ENCODE measurements at places on chromosomes 4 and X.

DNA sequence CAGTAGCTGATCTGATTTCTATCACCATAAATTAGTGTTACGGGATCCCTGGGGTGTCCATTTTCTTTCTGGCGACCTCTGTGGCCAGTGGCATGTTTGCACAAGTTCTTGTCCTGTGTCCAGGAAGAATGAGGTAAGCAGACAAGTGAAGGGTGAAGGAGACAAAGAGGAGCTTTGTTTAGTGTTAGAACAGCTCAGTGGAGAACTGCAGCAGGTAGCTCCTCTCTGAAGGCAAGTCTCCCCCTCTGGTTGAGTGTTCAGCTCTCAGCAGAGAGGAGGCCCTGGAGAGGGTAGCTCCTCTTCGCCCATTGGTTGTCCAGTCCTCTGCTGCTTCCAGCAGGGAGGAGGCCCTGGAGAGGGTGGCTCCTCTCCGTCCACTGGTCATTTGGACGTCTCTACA, 47.2 kb downstream of the DMP1 start:
- DNase-seq = no peak

DNA sequence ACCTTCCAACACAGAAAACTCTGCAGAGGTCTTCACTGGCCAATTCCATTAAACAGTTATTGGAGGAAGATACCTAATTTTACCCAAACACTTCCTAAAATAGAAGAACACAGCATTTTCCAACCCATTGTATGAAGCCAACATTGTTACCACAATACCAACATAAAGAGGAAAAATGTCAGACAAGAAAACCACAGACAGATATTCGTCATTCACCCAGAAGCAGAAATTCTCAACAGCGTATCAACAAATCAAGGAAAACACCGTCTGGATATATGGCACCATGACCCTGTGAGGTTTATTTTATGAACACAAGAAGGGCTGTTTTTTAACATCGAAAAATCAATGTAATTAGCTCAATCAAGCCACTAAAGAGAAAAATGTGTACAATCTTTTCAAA, 255.6 kb downstream of the ASMT start:
- no peak for DNase-seq

DNA sequence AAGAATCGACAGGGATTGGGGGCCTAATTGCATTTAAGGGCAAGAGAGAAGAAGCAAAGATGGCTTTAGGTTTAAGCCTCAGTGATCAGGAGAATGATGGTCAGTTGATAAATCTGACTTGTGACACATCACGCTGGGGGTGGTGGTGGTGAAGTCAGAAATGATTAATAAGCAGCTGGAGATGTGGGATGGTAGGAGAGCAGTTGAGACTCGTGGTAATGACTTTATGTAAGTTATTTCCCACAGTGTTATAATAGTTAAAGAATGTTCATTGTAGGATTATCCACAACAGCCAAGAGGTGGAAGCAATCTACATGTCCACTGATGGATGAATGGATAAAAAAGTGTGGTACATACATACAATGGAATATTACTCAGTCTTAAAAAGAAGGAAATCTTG, 178.9 kb upstream of the GPC4 start:
- DNase-seq = no peak

GRCh38 chrX:320126-320783, 1.7 kb upstream of the GTPBP6 start:
- DNase-seq = no peak

DNA sequence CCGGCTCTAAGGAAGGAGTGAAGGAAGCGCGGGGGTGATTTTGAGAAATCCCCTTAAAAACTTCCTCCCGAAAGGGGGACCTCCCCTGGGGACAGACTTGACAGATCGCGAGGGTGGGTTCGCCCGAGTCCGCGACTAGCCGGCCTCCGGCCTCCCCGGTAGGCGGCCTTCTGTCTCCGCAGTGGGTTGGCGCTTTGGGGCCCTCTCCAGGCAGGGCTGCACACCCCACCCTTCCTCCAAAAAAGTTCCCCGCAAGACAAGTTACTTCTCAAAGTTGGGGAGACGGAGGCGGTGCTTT, 24.8 kb downstream of the HOPX start:
- DNase-seq = no peak

DNA sequence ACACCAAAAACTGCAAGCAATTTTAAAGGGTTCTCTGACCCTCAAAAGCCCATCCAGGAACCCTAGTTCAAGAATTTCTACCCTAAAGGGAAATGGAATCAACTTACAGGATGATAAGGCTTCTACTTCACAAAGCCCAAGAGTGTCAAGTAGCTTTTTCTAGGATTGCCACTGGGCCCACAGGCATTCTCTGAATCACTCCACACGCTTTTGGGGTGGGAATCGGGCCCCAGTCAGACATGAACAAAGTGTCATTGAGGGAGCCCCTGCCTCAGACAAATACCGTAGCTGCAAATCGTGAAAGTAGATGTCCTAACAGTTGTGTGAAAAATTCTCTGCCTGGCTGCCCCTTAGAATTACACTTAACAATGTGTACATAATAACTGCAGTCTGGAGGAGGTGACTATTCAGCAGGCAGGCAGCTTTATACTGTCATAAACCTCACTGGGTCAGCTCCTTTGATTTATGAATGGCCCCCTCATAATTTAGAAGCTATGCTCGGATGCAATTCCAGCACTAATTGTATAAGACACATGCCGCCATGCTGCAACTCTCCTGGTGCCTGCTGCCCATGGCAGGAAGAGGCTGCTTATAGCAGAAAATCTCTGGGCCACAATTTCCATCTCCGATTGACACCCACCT, 36.7 kb downstream of the CHRDL1 start:
- no peak for DNase-seq

GRCh38 chr4:147683188-147683591, 773 bp downstream of the PRMT9 start:
- no peak for DNase-seq

- DNase-seq = no peak
Observed at GRCh38 chr4:79467246-79467932, 59.4 kb upstream of the GK2 start.

- DNase-seq = no peak
Observed at GRCh38 chr4:38831653-38832052, 25.0 kb downstream of the TLR6 start.

DNA sequence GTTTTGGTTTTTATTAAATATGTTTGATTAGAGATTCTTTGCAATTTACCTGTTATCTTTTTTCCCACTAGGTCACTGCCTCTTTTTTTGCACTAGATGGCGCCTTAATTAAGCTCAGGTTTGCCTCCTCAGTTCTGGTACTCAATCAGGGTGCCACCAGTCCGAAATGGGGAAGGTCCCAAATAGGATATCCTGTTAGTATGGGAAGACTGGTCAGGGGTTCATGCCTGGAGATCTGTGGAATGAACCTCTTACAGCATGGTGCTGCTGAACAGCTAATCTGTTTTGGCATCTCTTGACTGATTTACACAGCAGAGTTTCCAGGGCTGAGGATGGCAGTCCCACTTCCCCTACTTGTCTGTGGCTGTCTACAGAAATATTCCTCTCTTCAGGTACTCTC, 24.2 kb upstream of the VSIG1 start:
- no peak for DNase-seq

DNA sequence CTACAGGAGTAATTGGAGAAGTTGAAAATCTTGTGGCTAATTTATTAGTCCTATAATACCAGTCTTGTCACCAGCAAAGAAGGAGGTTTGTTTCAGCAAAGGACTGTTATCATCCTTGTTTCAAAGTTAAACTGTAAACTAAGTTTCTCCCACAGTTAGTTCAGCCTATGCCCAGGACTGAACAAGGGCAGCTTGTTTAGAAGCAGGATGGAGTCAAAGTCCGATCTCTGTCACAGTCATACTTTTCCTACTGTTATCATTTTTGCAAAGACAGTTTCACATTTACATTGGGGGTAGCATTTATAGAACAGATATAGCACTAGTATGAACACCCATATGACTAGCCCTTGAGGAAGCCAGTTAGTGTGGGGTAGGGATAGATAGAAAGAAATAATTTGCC, 46.4 kb downstream of the AKAP4 start:
- no peak for DNase-seq

GRCh38 chrX:79592259-79592658, 225.1 kb upstream of the ITM2A start:
- DNase-seq = no peak

GRCh38 chr4:48215977-48216376, 53.7 kb downstream of the TEC start:
- DNase-seq = no peak

DNA sequence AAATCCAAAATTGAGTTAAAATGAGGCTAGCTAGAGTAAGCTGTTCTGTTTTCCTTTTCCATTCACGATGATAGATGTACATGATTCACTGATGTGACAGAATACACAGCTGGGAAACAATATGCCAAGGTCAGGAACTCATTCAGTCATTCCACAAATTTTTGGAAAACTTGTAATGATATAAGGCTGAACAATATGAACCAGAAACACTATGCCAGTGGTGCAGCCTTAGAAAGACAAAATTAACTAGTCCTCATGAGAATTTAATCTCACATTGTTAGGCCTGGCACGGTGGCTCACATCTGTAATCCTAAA, 50.0 kb upstream of the NDST3 start:
- no peak for DNase-seq

DNA sequence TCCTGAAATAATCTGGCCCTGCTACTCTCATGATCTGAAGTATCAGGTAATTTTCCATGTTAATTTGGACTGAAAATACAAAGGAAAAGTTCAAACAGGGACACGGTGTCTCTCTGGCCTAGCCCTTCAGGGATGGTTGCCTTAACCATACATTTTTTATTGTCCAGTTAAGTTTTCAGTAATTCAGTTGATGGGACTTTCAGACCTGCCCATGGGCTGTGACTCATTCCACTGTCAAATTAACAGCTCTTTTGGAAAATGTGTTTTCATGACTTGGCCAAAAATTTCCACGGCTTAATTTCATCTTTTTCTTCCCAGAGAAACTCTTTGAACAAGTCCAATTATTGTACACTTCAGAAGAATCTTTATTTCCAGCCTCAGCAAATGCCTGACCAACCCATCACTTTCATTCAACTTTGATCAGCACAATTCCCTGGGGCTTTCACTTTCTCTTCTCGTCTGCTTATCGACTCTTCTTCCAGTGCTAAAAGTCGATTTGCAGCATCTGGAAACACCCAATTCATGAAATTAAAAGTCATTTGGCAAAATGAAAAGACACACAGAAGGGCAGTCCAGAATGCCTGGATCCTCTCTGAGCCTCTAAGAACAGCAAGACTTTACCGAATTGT, 293.9 kb downstream of the RAB28 start:
- DNase-seq = no peak

DNA sequence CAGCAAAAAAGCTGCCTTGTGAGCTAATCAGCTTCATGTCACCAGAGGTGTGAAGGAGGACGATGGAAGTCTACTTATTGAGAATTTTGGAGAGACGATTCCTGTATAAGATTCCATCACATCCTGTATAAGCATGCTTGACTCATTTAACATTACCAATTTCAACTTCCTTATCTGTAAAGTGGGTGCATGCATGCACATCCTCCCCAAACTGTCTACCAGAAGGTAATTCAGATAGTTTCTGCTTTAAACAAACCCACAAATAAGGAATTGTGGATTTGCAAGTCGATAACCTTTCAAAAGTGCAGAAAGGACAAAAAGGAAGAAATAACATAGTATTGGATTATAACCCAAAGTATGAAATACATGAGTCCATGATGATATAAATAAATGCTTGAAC, 31.1 kb downstream of the AKAP4 start:
- DNase-seq = no peak

DNA sequence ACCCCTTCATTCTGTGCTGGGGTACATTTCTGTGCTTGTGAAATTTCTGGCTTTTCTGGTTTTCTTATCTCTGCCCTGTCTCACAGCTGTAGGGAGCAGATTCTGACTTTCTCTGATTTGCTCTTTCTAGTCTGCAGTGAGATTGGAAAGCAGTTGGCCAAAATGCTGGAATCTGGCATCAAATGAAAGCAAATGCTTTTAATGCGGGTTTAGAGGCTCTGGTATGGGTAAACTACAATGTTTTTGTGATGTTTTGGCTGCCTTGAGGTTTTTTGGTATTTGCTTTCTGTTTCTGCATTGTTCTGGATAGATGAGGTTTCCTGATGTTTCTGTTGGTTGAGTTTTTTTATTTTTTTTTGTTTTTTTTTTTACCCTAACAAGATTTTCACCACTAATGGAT, 23.8 kb downstream of the SMIM20 start:
- no peak for DNase-seq

- DNase-seq = no peak
Observed at GRCh38 chrX:27680726-27681125, 90.6 kb downstream of the DCAF8L2 start.

GRCh38 chr4:168632301-168632725, 135.5 kb downstream of the PALLD start:
- DNase-seq = no peak

GRCh38 chrX:88378406-88378805, 368.6 kb upstream of the CPXCR1 start:
- DNase-seq = no peak

- no peak for DNase-seq
Observed at GRCh38 chr4:153542834-153543233, 76.7 kb downstream of the TMEM131L start.

DNA sequence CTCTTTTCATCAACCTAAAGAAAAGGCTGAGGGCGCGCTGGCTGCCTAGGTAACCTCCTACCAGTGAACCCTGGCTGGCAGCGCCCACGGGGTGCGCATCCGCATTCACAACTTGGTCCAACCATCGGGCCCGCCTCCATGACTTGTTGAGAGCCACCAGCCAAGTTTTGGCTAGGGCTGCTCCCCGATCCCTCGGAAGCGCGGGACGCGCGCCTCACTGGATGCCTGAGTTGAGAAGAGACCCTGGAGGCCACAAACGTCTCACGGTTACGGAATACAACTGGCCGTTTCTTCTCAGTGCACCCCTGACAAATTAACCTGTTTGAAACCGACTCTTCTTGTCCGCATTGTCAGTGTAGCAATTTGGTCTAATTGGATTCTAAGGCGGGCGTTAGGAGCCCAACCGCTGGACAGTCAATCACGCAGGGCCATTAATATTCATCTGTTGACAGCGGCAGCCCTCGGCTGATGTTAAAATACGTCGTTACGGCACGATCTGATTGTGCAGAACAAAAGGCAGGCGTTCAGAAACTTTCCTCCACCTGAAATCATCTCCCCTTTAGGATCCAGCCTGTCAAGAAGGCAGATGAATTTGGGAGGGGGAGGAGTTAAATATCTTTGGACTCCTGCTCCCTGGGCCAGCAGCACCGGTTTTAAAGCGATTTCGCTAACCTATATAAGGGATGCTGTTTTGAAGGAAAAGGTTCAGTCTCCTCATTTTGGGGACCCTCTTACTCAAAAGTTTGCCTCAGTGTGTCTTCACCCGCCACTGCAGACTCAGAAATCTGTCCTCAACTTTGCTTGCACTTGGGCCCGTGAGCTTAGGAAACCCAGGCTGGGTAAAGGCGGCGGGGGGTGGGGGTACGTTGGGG, 1.2 kb downstream of the GPC3 start:
- DNase-seq = no peak
